ENCODE measurements at places on chromosomes 7 and 10.

GRCh38 chr7:108189733-108190388 lies 59.7 kb upstream of the LAMB4 start:
- no peak for DNase-seq
- H3K27me3 ChIP-seq = no peaks in the 10 kb centered on the region
- peaks cover 18% of the 10 kb centered on the region for H3K4me1 ChIP-seq
- H3K4me3 ChIP-seq = no peak overlapping the region

- peaks cover 4% of the 10 kb centered on the region for H3K4me1 ChIP-seq
- no peaks in the 10 kb centered on the region for H3K36me3 ChIP-seq
- H3K27ac ChIP-seq = no peak overlapping the region
- no peak for DNase-seq
Measured at GRCh38 chr7:45150199-45150598, 7.4 kb upstream of the RAMP3 start.

GRCh38 chr10:105041956-105042355 lies 400.9 kb downstream of the SORCS3 start:
- no peak overlapping the region for H3K27ac ChIP-seq
- H3K27me3 ChIP-seq = no peaks in the 10 kb centered on the region
- no peak for DNase-seq
- no peaks in the 10 kb centered on the region for H3K36me3 ChIP-seq
- no peak overlapping the region for H3K4me3 ChIP-seq

DNA sequence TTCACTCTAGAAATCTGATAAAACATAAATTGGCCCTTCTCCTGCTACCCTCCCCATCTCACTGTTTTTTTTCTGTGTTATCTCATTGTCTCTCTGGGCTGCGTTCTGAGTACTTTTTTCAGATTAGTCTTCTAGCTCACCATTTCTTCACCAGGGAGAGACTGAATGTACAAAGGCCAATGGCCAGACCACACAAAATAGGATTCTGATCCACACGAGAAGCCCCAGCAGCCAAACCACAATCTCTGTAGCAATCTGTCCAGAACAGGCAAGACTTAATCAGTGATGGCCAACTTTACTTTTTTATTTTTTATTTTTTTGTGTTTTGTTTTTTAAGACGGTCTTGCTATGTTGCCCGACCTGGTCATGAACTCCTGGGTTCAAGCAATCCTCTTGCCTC lies 55.9 kb upstream of the PAPSS2 start:
- H3K27me3 ChIP-seq = no peaks in the 10 kb centered on the region
- no peak overlapping the region for H3K4me3 ChIP-seq
- H3K4me1 ChIP-seq = peaks cover 7% of the 10 kb centered on the region
- no peak for DNase-seq
- no peak overlapping the region for H3K27ac ChIP-seq
- no peaks in the 10 kb centered on the region for H3K36me3 ChIP-seq

DNA sequence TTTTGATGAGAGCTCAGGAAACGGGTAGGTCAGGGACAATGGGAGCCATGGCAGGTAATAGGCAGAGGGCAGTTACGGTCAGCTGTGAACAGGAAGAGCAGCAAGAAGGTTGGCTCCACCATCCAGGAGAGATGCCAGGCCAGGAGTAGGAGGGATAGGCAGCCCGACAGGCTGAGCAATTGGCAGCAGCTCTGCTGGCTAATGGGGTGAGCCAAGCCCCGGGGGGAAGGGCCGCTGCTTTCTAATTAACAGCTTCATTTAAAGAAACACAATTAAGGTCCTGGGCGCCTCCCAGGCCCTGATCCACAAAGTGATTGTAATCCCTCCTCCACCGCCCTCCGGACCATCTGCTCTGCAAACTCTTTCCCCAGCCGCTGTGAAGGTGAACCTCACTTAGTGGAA lies 23.7 kb downstream of the SH2B2 start:
- H3K4me3 ChIP-seq = no peak overlapping the region
- H3K27ac ChIP-seq = peak overlapping the region; percentile 66
- no peaks in the 10 kb centered on the region for H3K27me3 ChIP-seq
- peaks cover 40% of the 10 kb centered on the region for H3K36me3 ChIP-seq
- peaks cover 64% of the 10 kb centered on the region for H3K4me1 ChIP-seq
- DNase-seq = no peak

GRCh38 chr7:130669085-130669700 lies 645 bp upstream of the COPG2 start:
- peaks cover 11% of the 10 kb centered on the region for H3K4me1 ChIP-seq
- DNase-seq = no peak
- peaks cover 4% of the 10 kb centered on the region for H3K27me3 ChIP-seq
- peak overlapping the region; percentile 75 for H3K27ac ChIP-seq
- H3K4me3 ChIP-seq = peak overlapping the region; percentile 89
- H3K36me3 ChIP-seq = peaks cover 1% of the 10 kb centered on the region

GRCh38 chr7:47596502-47597202 lies 14.7 kb upstream of the TNS3 start:
- no peaks in the 10 kb centered on the region for H3K27me3 ChIP-seq
- no peaks in the 10 kb centered on the region for H3K36me3 ChIP-seq
- DNase-seq = no peak
- peaks cover 23% of the 10 kb centered on the region for H3K4me1 ChIP-seq
- no peak overlapping the region for H3K4me3 ChIP-seq

- H3K4me1 ChIP-seq = no peaks in the 10 kb centered on the region
- H3K4me3 ChIP-seq = no peak overlapping the region
- peaks cover 40% of the 10 kb centered on the region for H3K36me3 ChIP-seq
- no peaks in the 10 kb centered on the region for H3K27me3 ChIP-seq
Measured at GRCh38 chr7:102230593-102230992, 56.1 kb upstream of the SH2B2 start.

- no peak for DNase-seq
- no peaks in the 10 kb centered on the region for H3K4me1 ChIP-seq
- H3K27me3 ChIP-seq = no peaks in the 10 kb centered on the region
- H3K27ac ChIP-seq = no peak overlapping the region
Measured at GRCh38 chr7:141251957-141252356, 178.1 kb downstream of the TMEM178B start.

GRCh38 chr10:16441173-16441840 lies 4.5 kb downstream of the PTER start:
- no peak overlapping the region for H3K27ac ChIP-seq
- peaks cover 45% of the 10 kb centered on the region for H3K4me1 ChIP-seq
- no peak overlapping the region for H3K4me3 ChIP-seq
- H3K36me3 ChIP-seq = peaks cover 38% of the 10 kb centered on the region
- no peaks in the 10 kb centered on the region for H3K27me3 ChIP-seq

- peaks cover 5% of the 10 kb centered on the region for H3K27me3 ChIP-seq
- no peaks in the 10 kb centered on the region for H3K36me3 ChIP-seq
- H3K4me1 ChIP-seq = peaks cover 14% of the 10 kb centered on the region
- H3K27ac ChIP-seq = no peak overlapping the region
- no peak overlapping the region for H3K4me3 ChIP-seq
- no peak for DNase-seq
Measured at GRCh38 chr7:155291729-155292128, 5.9 kb upstream of the INSIG1 start.

GRCh38 chr7:149625340-149625946 lies 127.8 kb upstream of the ZNF746 start:
- peaks cover 19% of the 10 kb centered on the region for H3K36me3 ChIP-seq
- peak overlapping the region; percentile 90 for H3K4me3 ChIP-seq
- H3K27ac ChIP-seq = peak overlapping the region; percentile 30
- peaks cover 5% of the 10 kb centered on the region for H3K27me3 ChIP-seq
